ENCODE measurements at places on chromosomes 2 and 18.

GRCh38 chr2:179344970-179345369, 80.3 kb upstream of the SESTD1 start:
- DNase-seq = no peak

- no peak for DNase-seq
Measured at GRCh38 chr18:38494065-38494464, 928.5 kb upstream of the CELF4 start.

DNA sequence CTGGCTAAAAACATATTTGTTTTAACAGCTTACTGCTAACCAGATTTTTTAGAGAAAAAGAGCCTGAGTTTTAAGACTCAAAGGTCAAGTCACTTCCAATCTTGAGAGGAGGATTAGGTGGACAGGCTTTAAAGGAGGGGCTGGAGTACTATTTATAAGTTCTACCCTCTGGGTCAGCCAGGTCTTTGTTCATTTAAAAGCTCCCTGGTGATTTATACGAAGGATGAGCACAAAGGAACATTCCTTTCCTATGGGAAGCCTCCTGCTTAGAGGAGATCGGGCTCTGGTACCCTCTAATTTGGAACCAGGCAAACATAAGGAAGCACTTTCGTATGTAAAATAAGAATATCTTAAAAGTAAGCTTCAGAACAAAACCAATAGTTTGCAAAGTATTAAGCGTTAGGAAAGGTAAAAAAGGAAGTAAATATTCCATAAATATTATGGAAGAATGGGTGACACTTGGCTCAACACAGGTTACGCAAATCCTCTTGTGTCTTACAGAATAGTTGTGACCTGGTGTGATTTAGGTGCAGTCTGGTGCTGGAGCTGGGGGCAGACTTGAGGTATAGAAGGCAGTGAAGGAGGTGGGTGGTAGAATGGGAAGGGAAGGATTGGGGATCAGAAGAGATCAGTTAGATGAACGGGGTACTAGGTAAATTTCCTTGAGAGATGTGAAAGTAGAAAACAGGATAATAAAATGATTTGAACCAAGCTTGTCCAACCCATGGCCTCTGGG, 35.6 kb downstream of the PDE6D start:
- DNase-seq = no peak

- DNase-seq = no peak
Measured at GRCh38 chr18:59961070-59961469, 61.3 kb downstream of the PMAIP1 start.

All from Right ventricle myocardium superior (tissue), 1 donor.